ENCODE measurements at places on chromosomes 4 and X.

DNA sequence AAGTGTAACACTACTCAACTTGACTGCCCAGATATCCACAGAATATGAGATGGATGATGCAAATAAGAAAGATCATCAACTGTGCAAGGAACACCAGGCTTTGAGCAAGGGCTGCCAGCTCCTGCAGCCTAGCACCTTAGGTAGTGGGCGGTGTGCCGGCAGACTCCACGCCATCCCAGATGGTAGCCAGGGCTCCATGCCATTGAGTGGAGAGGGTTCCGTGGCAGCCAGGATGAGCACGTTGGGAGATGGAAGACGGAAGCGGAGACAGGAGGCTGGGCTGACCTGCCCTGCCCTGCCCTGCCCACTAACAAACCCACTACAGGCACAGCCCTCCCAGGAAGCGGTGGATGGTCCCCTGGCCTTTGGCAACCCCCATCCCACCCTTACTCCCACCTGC, 51.9 kb downstream of the TMPRSS11F start:
- no peak for DNase-seq

GRCh38 chr4:16029886-16030285, 53.9 kb downstream of the PROM1 start:
- DNase-seq: no peak

- peak; percentile 50 for DNase-seq
Measured at GRCh38 chrX:12950851-12951594, 23.9 kb upstream of the TMSB4X start.

DNA sequence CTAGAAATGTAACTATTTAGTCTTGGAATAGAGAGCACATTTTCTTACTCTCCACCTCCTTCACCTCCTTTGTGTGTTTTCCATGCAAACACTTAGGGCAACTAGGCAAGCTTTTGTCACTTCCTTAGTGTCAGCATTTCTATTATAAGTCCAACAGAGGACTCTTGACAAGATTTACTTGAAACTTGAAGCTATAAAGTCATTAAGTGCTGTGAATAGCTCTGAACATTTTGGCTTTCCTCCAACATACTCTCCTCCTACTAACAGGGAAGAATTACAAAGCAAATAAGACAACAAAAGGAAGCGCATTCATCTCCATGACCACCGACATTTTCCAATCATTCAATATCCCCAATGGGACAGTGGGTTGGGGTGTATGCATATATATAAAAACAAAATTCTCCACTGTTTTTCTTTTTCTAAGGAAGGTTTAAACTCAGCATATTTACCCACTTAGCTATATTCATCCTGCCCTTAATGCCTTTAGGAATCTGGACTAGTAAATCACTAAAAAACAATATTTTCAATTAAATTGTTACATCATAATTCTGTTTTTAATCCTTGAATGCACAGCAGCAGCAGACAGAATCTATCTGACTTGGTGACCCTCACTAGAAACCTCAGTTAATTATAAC, 264.6 kb downstream of the SNCA start:
- no peak for DNase-seq

DNA sequence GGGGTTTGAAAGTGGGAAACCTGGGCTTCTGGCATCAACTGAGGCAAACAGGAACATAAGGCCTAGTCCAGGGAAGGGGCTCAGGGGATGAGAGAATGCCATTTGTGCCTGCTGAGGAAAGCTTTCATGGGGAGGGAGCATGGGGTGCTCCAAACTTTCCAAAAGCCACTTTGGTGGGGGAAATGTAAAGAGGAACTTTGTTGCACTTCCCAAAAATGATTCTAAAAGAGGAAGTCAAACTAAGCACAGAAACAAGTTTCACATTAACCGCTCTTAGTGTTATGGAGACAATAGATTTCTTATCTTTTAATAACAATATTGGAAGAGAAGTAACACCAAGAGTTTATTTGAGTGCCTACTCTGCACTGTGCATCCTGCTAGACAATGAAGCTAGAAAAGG, 32.3 kb downstream of the GAB3 start:
- no peak for DNase-seq

- no peak for DNase-seq
Measured at GRCh38 chrX:66110112-66110511, 53.9 kb upstream of the HEPH start.

GRCh38 chr4:81623434-81623833, 151.7 kb upstream of the RASGEF1B start:
- DNase-seq: no peak

DNA sequence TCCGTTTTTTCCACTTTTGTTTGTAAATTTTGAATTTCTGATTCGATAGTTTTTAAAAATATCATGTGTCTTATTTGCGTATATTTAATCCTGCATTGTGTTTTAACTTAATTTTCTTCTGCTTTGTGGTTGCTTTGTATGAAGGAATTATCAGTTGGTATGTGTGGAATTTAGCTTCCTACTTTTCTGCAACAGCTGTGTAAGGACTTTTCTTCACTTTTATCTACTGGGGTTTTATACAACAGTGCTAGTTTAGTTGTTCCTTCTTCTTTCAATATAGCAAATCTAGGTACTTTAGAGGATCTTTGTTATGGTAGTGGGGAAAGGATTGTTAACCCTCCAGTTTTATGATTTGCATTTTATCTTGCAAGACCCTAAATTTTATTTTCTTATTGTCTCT, 410.3 kb downstream of the CCSER1 start:
- no peak for DNase-seq

DNA sequence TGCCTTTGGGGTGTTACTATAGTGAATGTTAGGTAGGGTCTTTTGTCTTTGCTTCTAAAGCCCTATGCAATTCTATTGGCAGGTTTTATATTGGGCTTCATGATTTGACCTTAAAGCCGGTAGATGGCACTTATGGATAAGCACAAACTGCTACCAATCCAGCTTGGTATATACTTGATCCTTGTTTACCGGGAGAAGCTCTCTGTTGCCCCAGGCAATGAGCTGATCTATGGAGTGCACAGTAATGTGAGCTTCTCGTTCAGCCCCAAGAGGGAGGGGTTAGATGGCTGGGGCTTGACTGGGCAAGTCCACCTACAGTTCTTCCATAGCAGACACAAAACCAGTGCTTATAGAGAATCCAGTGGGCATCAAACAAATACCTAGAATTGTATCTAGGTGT, 287.2 kb upstream of the CT83 start:
- no peak for DNase-seq

GRCh38 chr4:4443821-4444220, 56.9 kb downstream of the NSG1 start:
- DNase-seq: no peak

GRCh38 chr4:31538877-31539276, 818.7 kb downstream of the PCDH7 start:
- DNase-seq: no peak

DNA sequence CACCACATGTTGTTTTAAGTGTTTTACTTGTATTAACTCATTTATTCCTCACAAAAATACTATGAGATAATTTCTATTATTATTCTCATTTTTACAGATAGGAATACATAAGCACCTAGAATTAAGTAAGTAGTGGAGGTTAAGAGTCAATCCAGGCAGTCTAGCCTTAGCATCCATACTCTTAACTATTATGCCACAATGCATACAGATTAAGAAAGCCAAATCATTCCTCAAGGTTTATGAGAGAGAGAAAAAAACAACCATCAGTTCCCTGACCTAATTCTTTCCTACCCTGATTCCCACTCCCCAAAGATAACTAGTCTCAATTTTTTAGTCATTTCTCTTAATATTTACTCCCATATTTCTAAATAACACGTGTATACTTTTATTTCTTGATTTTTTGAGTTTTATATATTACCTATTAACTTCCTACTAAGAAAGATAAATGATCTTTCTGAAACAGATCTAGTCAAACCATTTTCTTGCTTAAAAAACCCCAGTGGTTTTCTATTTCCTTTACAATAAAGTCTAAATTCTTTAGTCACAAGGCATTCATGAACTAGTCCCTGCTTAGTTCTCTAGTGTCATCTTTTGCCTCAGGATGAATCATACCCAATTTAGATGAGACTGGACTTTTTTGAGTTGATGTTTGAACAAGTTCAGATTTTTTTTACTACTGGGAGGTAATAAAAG, 16.0 kb downstream of the UBA6 start:
- DNase-seq: no peak

GRCh38 chrX:129719931-129720530, 18.7 kb upstream of the XPNPEP2 start:
- DNase-seq: no peak

- no peak for DNase-seq
Measured at GRCh38 chrX:19599253-19599652, 83.9 kb upstream of the MAP3K15 start.

GRCh38 chr4:83686166-83686565, 150.3 kb downstream of the GPAT3 start:
- no peak for DNase-seq

- DNase-seq: no peak
Measured at GRCh38 chr4:93646233-93646930, 182.2 kb upstream of the ATOH1 start.

DNA sequence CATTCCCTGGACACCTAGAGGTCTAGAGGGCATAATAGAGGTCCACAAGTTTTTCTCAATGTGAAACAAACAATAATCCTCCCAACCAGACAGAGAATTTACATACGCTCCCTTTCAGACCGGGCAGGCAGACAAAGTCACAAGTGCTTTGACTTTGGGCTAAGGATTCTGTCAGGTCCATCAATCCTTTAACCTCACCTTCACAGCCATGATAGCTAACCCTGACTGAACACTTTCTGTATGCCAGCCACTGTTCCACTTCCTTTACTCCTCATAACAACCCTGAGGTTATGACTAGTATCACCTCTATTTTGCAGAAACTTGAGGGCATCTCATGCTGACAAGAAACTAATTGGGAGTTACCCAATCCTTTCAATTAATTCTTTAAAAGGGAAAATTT, 118.8 kb upstream of the AFF2 start:
- no peak for DNase-seq

GRCh38 chr4:145276050-145276449, 95.7 kb upstream of the OTUD4 start:
- DNase-seq: no peak

GRCh38 chr4:39256436-39256835, 74.1 kb downstream of the WDR19 start:
- no peak for DNase-seq

- DNase-seq: no peak
Measured at GRCh38 chrX:154804261-154804956, 876 bp downstream of the MPP1 start.

DNA sequence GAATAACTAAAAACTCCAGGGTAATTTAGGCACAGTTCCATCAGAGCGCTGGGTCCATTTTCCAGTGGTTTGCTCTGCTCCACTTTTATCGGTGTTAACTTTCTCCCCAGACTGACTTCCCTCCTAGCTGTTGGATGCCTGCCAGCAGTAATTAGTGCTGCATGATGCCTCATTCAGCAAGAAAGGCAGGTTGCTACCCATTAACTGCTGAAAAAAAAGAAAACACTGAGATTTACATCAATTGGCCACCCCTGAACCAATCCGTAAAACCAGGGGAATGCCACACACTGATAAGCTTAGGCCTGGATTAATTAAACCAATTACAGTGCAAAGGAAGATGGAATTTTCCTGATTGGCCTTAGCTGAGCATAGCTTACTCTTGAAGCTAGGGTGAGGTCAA, 182.4 kb upstream of the CXXC4 start:
- DNase-seq: no peak

- DNase-seq: no peak
Measured at GRCh38 chr4:143782521-143782920, 82.0 kb upstream of the FREM3 start.

DNA sequence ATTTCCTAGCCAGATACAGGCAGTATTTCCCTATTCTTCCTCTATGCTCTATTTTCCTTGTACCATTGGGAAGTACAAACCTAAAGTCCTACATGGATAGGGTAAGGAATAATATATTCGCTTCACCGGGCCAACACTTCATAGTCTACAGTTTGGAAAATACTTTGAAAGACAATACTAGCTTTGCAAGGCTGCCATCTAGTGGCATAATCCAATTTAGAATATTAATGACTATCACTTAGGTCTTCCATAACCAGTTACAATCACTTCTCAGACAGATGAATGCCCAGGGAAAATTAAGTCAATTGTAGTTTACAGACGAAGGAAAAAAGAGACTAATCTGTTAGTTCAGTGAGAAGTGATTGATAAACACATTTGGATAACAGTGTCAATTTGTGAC, 141.0 kb upstream of the FAM47C start:
- no peak for DNase-seq

DNA sequence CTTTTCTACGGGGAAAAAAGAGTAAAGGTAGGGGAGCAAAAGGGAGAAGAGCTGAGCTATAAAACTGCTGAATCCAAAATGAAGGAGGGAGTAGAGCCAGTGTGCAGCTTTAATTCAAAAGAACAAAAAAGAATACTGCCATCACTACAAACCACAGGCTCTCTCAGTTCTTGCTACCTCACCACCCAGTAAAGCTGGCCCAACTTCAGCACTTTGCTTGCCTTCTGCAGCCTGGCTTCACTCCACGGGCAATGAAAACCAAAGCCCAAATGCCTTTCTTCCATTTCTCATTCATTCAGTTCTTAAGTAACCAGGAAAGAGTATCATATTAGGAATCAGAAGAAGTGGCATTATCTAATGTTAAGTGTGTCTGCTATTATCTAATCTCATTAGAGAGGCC, 376.8 kb downstream of the BCOR start:
- no peak for DNase-seq

DNA sequence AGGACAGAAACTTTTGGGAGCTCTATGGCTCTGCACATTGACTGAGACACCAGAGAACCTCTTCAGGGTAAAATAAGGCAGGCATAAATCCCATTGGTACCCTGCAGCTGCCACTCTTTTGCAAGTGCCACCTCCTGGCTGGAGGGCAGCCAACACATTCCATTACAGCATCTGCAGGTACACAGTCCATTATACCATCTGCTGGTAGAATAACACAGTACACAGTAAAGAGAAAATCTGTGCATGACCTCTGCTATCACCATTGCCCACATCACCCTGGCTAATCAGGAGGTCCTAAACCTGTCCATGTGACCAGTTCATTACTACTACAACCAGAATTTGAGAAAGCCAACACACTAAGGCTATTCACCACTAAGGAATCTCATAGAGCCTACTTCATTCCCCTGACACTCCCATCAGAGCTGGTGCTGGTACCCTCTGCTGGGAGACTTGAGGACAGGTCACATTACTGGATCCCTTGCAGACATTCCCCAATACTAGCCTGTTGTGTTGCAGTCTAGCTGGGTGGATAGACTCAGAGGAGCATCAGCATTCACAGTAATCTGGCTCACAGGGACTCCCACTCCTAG, 176.2 kb upstream of the TACR3 start:
- no peak for DNase-seq

GRCh38 chrX:9942086-9942485, 25.1 kb upstream of the CLDN34 start:
- DNase-seq: peak; percentile 67

GRCh38 chrX:23919706-23920320, 12.0 kb downstream of the CXorf58 start:
- no peak for DNase-seq
